ENCODE measurements at places on chromosomes 7 and 10.

DNA sequence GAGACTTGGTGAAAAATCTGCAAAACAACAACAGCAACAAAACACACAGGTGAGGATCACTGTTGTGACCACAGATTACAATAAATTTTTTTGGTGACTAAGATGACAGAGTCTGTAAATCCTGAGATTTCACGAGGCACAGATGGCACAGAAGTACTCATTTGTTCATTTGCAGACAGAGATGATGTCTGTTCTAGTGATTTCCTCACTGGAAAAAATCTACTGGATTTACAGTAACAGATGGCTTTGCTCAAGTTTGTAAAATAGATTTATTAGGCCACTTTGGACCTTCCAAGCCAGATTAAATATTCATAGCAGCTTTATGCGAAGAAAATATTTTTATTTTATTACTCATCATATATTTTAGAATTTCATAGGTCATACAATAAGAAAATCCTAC, 113.5 kb upstream of the IL6 start:
- DNase-seq, result no peak

DNA sequence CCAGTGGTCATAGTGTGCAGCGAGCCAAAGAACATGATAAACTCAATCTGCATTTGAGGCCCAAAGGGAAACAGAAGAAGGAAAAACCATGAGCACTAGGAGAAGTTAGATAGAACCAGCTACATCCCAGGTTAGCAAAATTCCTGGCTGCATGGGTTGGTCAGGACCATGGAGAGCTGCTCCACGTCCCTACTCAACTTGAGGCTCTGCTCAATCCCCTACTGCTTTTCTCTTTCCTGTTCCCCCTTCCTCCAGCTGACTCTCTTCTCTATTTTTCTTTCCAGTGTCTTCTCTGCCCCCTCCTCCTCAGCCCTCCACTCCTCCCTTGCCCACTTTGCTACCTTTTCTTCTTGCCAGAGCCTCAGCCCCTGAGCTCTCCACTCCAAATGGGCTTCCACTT, 21.9 kb upstream of the VSIR start:
- no peak for DNase-seq

DNA sequence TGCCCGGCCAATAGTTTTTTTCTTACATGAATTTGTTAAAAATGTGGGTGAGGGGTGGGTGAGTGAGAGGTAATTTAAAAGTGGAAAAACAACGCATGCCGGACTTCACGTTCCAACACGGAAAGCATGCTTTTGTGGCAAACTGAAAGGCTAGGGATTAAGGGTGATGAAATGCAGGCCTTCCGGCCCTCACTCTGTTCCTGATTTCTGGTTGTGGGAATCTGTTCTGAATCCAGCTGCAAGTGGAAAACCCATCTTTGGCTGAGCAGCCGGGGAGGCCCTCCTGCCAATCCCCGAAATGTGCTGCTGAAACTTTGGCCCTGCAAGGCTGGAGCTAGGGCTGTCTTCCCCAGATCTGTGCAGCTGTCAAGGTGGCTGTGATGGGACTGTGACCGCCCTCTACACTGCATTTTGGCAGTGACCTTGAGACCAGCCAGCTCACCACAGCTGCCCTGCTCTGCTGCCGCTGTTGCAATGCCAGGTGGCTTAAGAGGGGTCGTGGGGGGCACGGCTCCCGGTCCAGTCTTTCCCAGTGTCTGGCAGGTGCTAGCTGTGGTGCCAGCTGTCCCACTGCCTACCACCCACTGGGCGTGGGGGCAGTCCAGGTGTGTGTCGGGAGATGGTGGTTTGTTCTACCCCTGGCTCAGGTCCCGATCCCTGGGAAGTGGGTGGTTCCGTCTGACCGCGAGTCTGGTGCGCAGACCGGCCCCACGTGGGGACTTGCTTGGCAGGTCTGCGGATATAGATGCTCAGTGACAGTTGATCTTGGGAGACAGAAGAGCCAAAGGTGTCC, 39.0 kb downstream of the TET1 start:
- DNase-seq, result peak; percentile 38

- no peak for DNase-seq
Observed at GRCh38 chr10:54650547-54650946, 150.5 kb downstream of the PCDH15 start.

GRCh38 chr10:129778571-129778970, 185.5 kb downstream of the EBF3 start:
- no peak for DNase-seq

DNA sequence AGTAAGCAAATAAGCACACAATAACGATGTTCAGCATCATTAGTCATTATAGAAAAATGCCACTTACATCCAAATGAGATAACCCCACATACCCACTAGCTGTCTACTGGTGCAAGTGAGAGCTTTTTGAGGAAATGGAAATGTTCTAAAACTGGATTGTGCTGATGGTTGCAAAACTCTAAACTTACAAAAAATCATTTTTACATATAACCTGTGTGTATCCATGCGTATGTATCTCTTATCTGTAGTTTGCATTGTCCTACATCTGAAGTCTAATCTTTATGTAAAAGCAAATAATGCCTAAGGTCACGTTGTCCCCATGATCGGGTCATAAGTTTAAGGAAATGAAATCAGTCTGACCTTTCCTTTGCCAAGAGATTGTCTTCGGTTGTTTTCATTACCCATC, 81.6 kb upstream of the DNAJB6 start:
- DNase-seq, result no peak

GRCh38 chr10:132497063-132497680, 40.4 kb upstream of the INPP5A start:
- no peak for DNase-seq

DNA sequence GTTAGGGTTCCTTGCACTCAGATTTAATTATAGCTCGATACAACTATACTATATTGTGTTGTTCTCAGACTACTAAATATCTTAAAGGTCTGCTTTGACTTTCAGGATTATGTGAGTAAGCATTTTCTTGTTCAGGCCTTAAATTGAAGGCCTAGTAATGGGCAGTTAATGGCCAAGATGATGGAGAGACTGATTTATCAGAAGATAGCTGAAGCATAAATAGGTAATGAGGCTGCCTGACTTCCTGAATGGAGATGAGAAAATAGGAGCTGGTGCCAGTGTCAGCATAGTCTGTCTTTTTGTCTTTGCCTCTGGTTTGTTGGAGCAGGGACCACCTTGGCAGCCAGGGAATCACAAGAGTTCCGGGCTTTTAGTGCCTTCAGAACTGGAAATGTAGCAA, 32.2 kb downstream of the ADAM22 start:
- DNase-seq, result no peak

DNA sequence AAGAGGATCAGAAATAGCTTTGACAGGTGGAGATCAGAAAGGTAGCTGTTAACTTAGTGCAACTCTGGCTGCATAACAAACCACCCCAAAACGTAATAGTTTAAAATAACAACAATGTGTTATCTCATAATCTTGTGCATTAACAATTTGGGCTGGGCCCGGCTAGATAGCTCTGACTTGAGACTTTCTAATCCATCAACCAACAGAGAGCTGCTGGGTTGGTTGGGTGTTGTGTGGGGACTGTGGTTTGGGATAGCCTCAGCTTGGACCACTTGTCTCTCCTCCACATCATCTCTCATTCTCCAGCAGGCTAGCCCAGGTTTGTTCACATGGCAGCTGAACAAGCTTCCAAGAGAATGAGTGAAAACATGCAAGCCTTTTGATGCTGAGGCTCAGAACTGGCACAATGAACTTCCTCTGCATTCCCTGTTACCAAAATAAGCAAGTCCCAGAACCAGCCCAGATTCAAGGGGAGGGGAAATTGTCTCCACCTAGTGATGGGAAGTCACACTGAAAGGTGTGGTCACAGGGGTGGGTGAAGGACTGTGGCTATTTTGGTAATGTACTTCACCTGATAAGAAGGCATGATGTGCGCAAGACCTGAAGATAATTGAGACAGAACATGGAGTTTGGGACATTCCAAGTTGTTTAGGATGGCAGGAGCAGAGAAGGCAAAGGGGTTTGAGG, 20.4 kb upstream of the ASAH2 start:
- DNase-seq, result no peak

DNA sequence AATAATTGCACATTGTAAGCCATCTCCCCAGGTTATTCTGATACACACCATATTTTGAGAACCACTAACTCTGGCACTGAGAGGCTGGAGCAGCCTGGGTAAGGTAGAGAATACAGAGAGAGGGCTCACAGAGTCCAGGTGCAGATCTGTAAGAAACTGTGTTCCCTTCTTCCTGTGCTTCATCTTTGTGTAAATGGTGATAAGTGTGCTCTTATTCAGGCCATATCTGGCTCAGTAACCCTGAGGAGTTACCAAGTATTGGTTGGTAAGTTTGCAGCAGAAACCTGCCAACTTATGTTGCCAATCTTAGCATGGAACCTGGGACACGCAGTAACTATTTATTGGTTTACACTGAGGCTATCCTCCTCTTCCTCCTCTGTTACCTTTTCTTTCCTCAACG, 16.2 kb upstream of the ICA1 start:
- DNase-seq, result no peak

DNA sequence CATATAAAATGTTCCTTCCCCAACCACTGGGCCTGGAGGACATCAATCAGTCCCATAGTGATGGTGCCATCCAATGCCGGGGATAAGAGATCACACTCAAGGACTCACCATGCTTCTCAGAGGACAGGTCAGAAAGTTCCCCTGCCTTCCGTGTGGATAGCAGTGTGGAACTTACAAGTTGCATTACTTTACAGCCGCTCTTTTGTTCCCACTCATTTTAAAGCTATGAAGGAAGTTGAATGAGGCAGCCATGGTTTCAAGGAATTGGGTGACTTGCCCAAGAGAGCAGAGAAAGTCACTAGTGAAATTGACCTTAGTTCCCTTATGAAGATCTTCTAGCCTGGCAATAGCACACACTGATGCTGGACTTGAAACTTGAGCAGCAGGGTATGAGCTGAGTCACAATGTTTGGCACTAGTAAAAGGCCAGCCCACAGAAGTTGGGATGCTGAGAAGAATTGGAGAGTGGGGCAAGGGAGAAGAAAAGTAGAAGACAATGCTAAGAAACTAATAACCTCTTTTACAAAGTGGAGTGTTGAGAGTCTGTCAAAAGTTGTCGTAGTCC, 78.7 kb downstream of the CXCL12 start:
- no peak for DNase-seq

GRCh38 chr7:102096706-102097427, 189.8 kb upstream of the SH2B2 start:
- no peak for DNase-seq

DNA sequence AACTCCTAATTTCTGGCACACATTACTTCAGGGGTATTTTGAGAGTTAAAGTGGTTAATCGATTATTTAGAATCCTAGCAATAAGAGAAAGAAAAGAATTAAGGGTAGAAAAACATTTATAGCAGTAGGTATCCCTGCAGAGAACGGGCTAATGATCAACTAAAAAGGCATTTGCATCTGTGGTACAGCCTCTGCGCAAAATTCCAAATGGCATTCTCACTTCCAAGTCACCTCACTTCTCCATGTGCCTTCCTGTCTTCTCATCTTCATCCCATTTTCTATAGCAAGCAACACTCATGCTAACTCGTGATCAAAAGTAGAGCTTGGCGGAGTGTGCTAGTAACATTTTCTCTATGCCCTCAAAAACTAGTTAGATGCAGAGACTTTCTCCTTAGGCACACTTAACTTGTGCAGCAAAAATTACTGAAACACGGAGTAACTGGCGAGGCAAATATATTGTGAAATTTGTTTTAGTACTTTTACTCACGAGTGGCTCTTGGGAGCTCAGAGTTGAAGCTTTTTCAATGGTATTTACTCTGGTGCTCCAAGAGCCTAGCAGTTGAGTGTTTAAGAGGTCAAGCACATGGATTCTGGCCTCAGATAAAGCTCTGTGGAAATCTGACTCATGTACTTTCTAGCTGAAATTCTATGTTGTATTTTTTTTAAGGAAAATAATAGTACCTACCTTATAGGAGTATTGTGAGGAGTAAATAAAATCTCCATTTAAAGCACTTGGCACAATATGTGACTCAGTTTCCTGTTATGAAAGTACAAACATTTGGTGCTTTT, 65.1 kb downstream of the MET start:
- DNase-seq, result no peak

DNA sequence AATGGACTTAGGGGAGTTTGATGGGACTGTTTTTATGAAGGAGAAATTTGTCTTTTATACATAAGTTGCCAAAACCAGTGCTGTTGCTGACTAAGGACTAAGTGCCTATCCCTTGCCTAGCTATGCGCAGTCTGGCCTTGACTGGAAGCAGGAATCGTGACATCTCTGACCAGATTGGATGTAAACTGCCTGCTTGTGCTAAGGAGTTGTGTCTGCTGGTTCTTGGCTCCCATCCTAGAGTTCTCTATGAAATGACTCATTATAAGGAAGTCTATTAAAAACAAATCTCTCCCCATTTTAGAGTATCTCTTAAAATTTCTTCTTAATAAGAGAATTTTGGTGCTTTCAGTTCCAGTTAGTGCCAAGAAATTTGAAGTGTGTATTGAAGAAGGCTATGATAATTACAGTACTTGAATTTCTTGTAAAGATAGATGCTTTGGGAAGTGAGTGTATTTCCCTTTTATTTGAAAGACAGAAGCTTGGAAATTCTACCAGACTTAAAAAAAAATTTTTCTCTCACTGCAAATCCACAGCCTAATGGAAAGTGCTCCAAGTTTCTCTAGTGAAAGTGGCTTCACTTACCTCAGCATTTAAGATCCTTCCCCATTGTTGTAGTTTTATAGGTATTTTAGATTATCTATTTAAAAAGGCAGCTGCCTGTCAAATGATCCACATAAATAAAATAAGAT, 77.6 kb downstream of the BICC1 start:
- no peak for DNase-seq

GRCh38 chr10:86813982-86814381, 57.6 kb downstream of the BMPR1A start:
- DNase-seq, result no peak

DNA sequence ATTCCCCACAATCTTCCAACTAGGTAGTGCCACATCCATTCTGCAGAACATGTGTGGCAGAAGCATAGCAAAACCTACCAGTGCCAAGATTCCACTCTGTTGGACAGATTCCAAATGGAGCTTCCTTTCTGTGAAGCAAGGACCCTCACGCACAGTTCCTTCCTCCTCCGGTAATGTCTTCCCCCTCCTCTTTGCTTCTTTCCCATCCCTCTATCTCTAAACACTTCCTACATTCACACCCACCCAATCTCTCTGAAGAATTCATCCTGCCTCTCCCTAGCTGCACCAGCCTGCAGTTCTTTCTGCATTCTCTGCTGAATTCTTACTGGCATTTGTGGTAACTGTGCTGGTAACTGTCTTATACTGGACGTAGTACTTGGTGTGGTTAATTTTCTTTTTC, 124.9 kb downstream of the RNLS start:
- DNase-seq, result no peak

DNA sequence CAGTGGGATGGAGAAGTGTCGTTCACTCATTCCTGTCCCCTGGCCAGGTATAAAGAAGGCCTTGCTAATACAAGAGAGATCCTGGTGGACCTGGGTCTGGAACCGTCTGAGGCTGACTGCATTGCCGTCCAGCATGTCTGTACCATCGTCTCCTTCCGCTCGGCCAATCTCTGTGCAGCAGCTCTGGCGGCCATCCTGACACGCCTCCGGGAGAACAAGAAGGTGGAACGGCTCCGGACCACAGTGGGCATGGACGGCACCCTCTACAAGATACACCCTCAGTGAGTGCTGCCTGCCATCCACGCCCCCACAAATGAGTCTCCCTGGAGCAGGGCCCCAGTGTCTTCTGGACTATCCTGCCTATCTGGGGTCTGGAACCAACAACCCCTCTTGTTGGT, 27.2 kb downstream of the HKDC1 start:
- no peak for DNase-seq

All from left ventricle myocardium inferior (tissue), 1 donor.